NB4 (cell line): ENCODE measurements at places on chromosomes 3 and 15.
A peak's percentile ranks its signal among the peaks of the same experiment; 100 is the strongest.

DNA sequence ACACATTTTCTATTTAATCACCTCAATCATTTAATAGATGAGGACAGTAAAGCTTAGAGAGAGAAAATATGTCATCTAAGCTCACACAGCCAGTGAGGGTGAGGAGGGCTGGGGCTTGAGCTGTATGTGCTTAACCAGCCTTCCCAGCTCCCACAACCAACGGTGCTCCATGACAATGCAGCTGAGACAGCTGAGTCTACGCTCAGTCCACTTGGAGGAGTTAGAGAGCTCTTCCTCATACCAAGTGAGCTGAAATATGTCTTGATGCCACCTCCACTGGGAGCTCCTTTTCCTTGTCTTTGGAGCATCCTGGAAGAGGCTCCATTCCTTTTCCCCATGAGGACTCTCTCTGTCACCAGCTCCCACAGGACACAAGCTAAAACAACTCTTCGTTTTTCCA is 9.3 kb downstream of the HOMER2 start:
- peak; percentile 21 for DNase-seq

DNA sequence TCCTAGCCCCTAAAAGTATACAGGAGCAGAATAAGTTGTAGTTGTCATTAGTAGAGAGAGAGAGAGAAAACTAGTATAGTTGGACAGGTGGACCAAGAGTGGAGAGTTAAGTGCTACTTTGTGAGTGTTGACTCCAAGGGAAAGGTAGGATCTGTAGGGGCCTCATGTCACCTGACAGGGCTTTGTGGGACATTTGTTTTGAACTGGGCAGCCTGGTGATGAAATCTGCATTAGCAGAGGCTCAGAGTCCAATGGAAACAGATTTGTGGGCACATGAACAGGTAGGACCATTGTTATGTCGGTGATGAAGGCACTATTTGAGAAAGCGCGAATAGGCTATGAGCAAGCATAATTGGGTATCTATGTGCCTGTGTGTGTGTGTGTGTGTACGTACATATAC is 43.5 kb downstream of the SGO1 start:
- no peak for DNase-seq

- no peak for DNase-seq
These were observed 5.3 kb downstream of the BHLHE40 start for GRCh38 chr3:4984511-4984864.

DNA sequence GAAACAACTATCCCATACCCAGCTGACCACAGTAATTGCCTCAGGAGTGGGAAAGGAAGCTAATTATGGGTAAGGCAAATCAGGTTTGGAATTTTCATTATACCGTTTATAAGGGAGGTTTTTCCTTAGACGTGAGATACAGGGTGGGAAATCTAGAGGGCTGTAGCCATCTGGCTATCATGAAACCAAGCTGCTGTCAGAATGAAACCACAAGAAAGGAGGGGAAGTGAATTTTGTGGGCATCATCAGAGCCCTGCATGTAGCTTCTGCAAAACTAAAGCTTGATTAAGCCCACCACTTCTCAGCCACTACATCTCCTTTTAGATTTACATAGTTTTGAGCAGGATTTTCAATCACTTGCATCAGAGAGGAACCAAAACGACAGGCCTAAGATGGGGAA is 893.5 kb downstream of the TUSC7 start:
- peak; percentile 4 for DNase-seq

- no peak for DNase-seq
These were observed 23.2 kb downstream of the CA12 start for GRCh38 chr15:63358241-63359029.

DNA sequence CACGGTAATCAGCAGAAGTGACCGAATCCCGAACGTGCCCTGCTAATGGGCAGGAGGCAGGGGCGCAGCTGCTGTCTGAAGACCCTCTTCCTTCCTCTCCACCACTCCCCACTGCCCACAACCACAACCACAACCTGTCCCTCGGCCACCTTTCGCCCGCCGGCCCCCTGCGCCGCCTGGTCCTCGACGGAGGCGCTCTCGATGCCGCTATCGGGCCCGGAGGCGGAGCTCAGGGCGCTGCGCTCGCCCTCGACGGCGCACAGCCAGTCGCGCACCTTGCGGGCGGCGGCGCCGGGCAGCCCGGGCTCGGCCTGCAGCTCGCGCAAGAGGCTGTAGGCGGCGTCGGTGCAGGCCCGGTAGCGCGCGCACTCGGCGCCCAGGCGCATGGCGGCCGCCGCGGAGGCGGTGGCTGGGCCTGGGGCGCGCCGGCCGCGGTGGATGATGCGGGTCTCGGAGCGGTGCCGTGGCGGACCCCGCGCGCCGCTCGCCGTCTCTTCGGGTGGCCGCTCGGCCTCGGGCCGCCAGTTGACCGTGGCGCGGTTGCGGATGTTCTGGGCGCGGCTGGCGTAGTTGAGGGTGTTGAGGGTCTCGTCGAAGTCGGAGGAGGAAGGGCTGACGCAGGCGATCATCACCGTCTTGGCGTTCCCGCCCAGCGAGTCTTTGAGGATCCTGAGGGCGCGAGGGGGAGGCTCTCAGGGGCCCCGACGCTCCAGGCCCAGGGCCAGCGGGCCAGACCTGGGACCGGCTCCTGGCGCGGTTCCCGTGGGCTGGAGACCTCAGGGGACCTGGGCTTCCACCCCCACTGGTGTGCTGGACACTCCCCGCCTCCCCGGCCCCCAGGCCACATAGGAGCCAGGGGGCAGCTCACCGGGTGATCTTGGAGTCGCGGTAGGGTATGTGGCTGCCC is 6.9 kb downstream of the KIF7 start:
- DNase-seq = no peak

DNA sequence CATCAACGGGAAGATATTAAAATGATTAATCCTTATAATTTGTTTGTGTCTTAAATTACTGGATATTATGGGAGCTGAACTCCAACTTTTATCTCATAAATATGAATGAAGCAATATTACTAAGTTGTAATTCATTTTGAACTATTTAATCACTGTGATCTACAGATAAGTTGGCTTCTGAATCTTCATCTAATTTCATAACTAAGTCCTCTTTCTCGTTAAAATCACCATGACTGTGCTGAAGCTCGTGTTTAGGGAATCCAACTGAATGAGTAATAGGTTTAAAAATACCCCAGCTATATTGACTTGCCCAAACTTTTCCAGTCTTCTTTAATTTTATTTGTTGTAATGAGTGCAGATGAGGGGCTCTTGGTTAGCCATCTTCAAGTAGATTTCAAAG is 14.1 kb downstream of the MDFIC2 start:
- DNase-seq = no peak

DNA sequence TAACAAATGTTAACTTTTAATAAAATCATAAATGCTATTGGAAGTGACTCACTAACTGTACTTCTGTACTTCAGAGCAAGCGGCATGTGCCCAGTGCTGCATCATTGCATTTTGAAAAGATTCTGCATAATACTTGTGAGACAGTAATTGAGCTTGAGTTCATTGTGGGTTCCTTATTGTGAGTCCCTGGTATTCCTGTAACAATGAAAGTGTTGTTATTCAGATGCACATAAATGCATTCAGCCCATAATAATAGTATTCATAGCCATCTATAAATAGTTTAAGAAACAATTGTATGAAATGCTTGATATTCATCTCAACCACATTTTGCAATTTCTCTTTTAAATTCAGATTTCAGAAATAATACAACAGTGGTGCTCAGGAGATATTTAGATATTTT is 976.4 kb downstream of the CADM2 start:
- no peak for DNase-seq

DNA sequence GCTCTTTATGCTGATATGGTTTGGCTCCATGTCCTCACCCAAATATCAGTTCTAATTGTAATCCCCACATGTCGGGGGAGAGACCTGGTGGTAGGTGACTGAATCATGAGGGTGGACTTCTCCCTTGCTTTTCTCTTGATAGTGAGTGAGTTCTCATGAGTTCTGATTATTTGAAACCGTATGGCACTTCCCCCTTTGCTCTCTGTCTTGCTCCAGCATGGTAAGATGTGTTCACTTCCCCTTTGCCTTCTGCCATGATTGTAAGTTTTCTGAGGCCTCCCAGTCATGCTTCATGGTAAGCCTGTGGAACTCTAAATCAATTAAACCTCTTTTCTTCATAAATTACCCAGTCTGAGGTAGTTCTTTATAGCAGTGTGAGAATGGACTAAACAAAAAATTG is 107.6 kb downstream of the IMPG2 start:
- peak; percentile 23 for DNase-seq

GRCh38 chr3:129106320-129106719 is 15.3 kb downstream of the RAB43 start:
- DNase-seq = no peak

GRCh38 chr3:116947148-116947547 is 237.6 kb downstream of the TUSC7 start:
- no peak for DNase-seq

- peak; percentile 64 for DNase-seq
These were observed 16.1 kb upstream of the SEMA4B start for GRCh38 chr15:90184786-90185704.

GRCh38 chr3:52429779-52430415 is 15.0 kb downstream of the SEMA3G start:
- DNase-seq = no peak

GRCh38 chr15:51155016-51155580 is 60.4 kb upstream of the TNFAIP8L3 start:
- no peak for DNase-seq

DNA sequence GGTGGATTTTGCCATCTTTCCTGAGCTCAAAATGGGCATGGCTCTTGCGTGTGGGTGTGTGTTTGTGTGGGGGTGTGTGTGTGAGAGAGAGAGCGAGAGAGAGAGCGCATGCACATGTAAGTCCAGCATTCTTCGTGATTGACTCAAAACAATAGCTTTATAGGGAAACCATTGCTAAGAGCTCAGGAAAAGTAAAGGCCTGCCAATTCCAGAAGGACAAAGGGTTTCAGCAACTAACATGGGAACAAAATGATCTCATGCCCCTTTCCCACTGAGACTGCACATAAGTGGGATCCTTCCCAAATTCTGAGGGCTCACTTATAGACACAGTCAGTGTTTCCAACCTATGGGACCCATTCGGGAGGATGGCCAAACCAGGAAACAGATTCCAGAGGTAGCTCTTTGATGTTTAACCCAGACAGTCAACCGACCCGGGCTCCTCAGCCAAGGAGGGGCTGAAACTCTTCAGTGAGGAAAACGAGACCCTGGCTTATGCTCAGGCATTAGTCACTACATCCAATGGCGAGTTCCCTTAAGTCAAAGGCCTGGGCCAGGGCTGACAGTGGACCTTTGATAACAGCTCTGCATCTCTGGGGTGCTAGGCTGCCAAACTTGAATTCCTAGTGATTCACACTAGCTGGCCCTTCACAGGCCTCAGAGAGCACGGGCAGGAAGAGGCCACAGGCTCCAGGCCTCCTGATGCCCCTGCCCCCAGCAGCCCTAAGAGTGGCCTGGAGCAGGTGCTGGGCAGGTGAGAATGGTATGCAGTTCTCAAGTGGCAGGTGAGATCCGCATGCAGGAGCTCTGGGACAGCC is 305.0 kb upstream of the C2CD4B start:
- no peak for DNase-seq

GRCh38 chr3:69409831-69410230 is 23.9 kb upstream of the FRMD4B start:
- DNase-seq = no peak

DNA sequence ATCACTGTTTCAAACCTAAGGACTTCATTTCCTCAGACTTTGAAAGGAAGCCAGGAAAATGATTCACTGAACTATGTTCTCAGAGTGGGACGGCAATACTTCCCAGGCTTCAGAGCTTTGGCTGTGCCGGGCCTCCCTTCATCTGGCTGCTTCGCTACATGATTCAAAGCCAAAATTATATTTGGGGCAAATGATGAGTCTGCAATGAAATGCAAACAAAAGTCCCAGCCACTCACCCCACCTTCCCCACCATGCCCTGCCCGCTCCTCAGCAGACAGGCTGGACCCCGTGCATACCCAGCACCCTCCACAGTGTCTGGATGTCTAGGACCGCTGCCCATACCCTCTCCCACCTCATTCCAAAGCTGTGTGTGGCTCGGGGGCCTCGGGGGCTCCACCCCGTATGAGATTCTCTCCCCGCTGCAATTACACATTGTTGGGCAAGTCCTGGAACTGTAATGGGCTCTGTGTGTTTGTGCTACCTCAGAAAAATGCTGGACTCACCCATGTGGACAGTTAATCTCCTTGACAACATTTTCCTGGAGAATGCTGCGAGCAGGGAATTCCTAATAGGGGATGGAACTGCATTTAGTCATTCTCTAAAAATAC is 32.2 kb downstream of the ATP10A start:
- no peak for DNase-seq

DNA sequence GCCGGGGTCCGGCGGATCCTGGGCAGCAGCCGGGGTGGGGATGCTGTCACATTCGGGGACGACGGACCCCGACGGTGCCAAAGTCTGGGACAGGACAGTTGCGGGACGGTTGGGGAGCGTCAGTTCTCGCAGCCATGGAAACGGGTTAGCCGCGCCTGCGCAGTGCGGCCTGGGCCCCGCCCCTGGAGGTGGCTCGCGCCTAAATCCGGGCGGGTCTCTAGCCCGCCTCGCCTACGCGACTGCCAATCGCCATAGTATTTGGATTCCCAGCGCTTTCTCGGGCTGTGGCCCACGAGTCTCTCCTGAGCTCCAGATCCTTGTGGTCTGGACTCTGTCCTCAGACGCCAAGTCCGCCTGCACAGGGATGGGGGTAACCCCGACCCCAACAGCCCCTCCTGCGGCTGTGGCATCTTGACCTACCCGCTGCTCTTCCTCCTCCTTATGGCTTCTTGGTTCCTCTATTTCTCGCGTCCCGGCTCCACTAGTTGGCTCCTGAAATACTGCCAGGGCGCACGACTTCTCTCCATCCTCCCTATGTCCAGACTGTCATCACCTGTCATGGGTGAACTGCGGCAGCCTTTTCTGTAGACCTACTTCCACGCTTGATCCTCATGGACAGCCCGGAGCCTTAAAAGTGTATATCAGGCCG is at the start of gene ZMYND10:
Gene ZMYND10 (minus strand): TSS at position 147 of the 649 bp plus-strand sequence. CDS start 153 bp downstream, outside the sequence.
- DNase-seq = no peak

GRCh38 chr15:89150762-89151664 is 62.8 kb downstream of the ABHD2 start:
- peak; percentile 27 for DNase-seq

DNA sequence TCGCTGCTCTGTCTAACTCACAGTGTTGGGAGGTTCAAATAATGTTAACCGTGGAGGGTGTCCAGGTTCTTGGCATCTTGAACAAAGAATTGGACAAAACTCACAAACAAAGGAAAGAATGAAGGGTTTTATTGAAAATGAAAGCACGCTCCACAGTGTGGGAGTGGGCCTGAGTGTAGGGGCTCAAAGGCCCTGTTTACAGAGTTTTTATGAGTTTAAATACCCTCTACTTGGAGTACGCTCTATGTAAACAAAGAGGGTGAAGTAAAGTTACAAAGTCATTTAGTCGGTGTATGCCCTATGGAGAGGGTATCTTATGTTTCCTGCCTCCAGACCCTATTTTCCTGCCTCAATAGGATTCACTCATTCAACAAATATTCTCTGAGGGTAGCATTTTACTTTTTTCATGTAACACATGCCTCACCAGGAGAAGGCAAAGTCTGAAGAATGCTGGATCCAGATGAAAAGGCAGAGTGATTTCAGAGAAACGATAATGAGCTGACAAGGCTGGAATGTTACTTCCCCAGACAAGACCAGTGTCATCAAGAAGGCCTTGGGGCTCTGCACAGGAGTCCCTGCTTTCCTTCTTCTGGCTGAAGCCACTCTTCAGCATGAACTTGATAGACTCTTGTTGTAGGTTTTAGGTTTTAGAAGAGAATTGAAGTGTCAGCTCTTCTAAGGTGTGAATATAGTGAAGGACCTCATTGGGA is 163.6 kb downstream of the FAM43A start:
- no peak for DNase-seq
